Suppressor macrophage (primary cell): ENCODE measurements at places on chromosomes 4 and X.
A peak's percentile ranks its signal among the peaks of the same experiment; 100 is the strongest.

- DNase-seq = no peak
These were observed 950.1 kb downstream of the FAT4 start for GRCh38 chr4:126264839-126265238.

GRCh38 chr4:82561786-82562563, at the start of gene TMEM150C:
Gene TMEM150C, minus strand, starts transcription at chr4:82561988. Its CDS starts 57,331 bp downstream, at chr4:82504657.
- peak; percentile 34 for DNase-seq

DNA sequence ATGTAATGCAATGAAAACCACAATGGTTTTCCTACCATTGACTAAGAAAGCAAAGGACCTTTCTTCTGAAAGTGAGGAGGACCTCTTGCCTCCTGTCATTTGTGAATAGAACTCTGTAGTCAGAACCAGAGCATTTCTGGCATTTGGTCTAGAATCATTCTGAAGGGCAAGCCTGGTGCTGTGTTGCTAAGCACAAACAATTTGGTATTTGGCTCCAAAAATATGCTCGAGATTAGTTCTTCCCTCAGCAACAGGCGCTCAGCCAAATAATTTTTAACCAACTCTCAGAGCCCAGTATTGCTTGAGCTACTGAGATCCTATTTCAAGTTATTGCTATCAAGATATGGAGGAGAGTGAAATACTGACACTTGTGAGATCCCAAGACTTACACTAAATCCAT, 71.0 kb downstream of the SNCA start:
- DNase-seq = no peak

DNA sequence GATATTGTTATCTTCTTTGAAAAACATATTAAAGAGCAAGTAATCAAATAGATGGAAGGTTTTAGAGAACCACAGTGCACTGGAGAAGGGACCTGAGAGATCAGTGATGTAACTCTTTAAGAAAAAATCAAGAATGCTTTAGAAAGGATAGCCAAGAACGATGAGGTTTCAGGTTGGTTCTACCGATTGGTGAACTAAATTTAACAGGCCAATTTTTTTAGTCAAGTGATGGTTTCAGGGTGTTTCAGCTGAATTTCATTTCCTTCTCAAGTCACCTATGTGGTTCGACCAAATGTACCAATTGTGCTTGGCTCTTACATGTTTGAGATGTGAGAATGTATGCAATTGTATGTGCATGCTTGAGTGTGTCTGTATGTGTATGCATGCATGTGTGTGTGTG, 26.5 kb downstream of the HS3ST1 start:
- DNase-seq = no peak

- no peak for DNase-seq
These were observed 12.4 kb upstream of the NKX1-1 start for GRCh38 chr4:1418494-1419285.

- DNase-seq = peak; percentile 35
These were observed 136.4 kb upstream of the FGF13 start for GRCh38 chrX:138847930-138848329.

GRCh38 chr4:98865059-98865458, 63.9 kb downstream of the EIF4E start:
- no peak for DNase-seq

DNA sequence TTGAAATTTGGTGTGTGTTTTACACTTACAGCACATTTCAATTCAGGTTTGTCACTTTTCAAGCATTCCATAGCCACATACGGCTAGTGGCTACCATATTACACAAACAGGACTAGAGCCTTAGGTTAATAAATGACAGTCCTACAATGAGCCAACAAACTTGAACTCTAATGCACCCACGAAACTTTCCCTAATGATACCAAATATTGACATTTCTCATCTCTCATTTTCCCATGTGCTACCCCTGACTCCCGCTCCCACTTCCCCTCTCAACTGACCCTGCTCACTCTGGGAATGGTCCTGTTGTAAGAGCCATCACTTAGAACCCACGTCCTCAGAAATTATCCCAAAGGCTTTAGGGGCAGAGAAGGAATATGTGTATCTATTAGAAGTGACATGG, 4.9 kb upstream of the TLR10 start:
- DNase-seq = no peak
